ENCODE measurements at places on chromosomes 7 and 10.

DNA sequence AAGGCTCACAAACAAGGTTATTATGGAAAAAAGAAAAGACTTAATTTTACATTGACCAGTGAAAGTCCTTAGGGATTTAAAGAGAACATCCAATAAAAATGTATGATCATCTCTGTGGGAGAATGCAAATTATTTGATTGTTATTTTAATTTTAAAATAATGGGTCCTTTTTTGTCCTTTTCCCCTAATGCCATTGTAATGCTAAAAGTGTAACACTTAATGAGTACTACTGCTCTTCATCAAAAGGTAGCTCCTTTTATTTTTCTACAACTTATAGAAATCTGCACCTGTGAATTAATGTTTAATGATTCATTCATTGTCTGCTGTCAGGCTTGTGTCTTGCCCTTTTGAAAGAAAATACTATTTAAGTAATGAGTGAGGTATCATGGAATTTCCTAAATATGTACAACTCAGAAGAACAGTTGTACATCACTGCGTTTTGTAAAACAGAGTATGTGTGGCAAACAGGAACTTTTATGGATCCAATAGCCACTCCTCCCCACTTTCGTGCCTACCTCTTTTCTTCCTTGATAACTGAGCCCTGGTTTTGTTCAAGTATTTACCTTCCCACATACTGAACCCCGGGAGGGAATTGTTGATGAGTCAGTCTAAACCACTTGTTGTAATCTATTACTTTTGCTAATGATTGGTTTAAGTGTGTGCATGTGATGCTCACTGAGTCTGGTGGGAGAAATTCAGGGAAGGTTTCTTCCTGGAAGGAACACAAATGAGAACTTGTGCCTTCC is 19.9 kb upstream of the TRUB1 start:
- DNase-seq = peak; percentile 52

DNA sequence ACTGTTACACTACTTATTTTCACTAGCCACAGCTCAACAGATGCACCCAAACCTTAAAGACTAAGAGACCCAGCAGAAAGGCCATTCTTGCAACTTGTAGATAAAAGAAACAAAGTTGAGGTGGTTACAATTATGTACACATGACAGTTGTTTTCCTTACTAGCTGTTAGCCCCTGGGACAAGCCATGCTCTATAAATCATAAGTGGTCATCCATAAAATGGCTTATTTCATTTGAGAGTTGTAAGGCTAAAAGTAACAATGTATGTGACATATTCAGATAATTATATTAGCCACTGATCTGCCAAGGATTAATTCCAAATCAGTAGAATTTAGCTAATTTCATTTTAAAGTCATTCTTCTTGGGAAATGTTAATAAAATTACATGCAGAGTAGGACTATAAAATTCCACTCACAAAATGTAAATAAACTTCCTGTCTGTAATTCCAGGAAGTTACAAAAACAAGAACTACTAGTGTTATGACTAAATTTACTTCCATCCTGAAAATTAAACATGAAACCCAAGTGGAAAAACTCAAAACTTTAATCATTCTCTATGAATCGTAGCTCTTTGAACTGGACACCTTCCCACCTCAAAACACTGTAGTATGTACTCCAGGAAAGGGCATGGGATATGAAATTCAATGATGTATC is 13.3 kb downstream of the SLC37A3 start:
- DNase-seq = no peak

DNA sequence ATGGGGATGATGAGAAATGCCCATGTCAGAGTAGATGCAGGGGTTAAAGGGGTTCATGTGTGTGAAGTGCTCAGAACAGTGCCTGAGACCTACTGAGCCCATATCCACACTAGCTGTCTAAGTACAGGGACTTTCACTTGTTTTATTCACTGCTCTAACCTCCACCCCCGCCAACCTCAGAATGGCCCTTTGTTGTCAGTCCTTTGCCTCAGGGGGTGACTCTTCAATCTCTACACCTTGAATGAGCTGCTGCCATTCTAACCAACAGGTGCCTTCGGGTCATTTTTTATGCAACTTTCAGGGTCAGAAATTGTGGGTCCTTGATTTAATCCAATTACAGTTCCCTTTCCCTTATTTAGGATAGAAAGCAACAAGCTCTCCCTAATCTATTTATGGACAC is 26.2 kb downstream of the VSTM4 start:
- DNase-seq = no peak

GRCh38 chr10:11563936-11564335 is 47.5 kb downstream of the USP6NL start:
- no peak for DNase-seq

GRCh38 chr7:1586827-1587705 is 17.2 kb upstream of the PSMG3 start:
- no peak for DNase-seq

GRCh38 chr7:20484356-20484755 is 131.1 kb upstream of the ABCB5 start:
- DNase-seq = no peak

GRCh38 chr10:74056050-74056818 is 58.3 kb downstream of the VCL start:
- DNase-seq = peak; percentile 83

DNA sequence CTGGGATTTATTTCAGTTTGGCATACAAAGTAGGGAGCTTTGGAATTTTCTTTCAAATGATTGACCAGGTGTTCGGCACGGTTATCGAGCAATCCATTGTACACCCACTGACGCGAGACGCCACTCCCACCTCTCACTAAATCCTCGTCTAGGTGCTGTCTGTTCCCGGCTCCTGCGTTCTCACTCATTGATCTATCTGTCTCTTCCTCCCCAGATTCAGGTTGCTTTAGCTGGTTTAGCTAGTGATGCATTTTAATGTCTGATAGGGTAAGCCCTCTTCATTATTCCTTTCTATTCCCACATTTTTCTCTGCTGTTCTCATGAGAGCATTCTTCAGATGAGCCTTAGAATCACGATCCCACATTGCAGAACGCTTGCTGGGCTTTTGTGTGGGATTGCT is 91.7 kb downstream of the ELFN1 start:
- no peak for DNase-seq

- DNase-seq = no peak
Measured at GRCh38 chr7:35374858-35375257, 121.0 kb upstream of the TBX20 start.

GRCh38 chr7:108018668-108019067 is 15.7 kb upstream of the LAMB1 start:
- no peak for DNase-seq

DNA sequence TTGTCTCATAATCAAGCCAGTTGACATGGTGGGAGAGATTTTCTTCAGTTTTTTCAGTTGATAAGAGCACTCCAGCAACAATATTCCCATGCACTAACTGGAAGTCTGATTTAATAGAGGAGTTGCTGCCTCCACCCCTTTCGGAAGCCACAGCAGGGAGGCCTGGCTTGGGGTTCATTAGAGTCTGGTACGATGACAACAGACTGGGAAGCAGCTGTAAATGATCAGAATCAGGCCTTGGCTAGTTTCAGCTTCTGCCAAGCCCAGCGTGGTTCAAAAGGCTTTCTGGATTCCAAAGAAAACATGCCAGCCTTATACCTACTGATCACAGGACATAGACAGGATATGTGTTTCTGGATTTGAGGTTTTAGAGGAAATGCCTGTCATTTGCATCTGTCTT is 274.0 kb downstream of the CSTF2T start:
- no peak for DNase-seq

- no peak for DNase-seq
Measured at GRCh38 chr7:114695182-114695581, 226.7 kb upstream of the MDFIC start.

DNA sequence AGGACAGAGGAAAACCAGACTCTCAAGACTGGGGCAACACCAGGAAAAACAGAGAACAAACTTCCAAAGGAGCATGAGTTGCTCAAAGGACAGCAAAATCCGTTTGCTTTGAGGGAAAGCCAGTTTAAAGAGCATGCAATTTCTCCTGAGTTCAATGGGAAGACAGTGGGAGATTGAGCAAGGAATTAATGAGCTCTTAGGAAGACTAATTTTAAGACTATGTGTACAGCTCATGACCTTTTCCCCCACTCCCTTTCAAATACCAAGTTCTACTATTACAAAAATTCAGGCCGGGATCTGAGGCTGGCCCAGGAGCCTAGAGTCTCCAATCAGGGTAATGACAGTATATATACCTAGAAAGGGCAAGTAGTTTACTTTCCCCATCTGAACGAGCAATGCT is 79.2 kb downstream of the EPDR1 start:
- DNase-seq = no peak

GRCh38 chr10:131430716-131431412 is 119.3 kb upstream of the TCERG1L start:
- no peak for DNase-seq

DNA sequence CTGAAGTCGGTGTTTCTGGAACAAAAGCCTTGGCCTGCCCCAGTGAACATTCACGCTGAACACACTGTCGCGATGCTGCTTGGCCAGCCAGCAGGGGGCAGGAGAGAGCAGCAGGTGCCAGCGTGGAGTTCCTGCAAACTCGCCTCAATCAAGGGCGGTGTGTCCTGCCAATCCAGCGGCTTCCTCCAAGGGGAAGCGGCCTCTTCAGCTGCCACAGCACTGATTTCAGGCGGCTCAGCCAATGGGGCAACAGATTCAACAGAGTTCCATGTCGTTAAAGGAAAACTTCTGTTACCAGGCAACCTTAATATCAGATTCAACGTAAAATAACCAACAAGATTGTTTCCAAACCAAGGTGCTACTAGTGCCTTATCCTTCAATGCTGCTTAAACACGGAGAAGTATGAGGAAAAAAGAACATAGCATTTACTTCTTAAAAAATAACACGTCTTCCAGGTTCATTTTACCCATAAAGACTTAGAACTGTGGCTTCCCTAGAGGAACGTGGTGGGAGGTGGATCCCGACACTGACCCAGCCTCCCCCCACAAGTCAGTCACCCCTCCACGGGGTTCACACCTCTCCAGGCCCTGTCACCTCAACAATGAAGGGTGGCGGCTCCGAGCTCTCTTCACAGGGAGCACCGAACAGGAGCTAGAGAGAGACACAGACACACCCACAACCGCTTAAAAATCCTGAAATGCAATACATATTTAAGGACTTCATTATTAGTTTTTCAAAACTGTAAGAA is 178.2 kb downstream of the DIP2C start:
- DNase-seq = peak; percentile 80

DNA sequence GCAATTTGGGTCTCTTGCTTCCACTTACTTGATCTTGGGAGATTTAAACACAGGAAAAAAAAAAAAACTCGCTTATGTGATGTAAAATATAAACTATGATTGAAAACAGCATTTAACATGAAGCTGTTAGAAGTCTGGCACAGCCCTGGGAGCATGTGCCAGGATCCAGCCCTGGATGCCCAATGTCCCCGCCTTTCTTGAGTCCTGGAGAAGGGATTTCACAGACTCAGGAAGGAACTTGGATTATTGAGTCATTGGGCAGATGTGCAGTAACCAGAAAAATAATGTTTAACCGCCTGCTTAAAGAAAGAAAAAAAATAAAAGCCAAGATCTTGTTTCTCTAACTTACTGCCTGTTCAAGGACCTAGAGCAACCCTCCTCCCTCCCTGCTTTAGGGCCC is 3.7 kb upstream of the JCAD start:
- DNase-seq = peak; percentile 42

DNA sequence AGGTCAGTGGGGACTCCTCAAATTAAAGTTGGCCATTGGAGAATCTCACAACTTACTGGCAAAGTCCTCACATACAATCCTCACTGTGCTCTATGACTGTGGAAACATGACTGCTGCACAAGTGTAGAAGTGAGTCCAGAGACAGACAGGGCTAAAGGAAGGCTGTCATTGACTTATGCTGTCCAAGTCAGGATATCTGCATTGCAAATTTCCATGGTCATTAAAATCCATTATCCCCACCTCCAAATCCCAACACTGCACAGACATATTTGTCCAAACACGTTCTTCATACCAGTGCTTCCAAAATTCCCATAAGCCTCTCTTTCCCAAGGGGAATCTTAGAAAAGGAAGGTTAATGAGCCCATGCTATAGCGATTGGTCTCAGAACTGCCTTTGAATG is 396.8 kb upstream of the ANKRD30A start:
- DNase-seq = no peak

DNA sequence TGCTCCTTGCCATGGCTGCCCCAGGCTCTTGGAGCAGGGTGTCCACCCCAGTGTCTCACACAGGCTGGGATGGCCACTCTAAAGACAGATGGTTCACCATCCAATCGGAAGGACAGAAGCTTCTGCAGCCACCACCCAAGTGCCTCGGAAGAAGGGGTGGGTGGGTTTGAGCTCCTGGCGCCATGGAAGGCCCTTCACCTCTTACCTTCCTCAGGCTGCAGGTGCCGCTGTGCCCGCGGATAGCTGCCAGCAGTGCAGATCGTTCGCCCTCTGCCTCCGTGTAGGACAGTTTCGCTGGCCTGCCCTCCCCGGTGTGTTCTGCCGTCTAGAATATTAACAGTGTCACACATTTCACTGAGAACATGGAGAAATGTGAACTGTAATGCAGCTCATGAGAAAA is 243.6 kb upstream of the GRB10 start:
- DNase-seq = no peak

DNA sequence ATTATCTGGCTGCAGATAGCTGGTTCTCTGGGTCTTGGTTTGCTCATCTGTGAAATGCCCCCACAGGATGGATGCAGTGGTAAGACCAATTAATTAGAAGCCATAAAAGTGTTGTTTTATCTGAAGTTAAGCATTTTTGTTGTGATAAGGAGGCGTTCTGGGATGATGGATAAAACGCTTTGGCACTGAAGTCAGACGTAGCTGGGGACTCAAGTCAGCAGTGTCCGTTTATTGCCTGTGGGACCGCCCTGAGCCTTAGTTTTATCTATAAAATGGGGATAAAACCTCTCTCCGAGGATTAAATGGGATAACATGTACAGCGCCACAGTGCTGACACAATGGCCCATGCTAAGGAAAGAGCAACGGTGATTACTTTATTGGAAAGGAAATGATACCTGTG is 34.7 kb downstream of the TCF7L2 start:
- DNase-seq = no peak

- peak; percentile 41 for DNase-seq
Measured at GRCh38 chr7:142481548-142481947, 223.7 kb upstream of the PRSS58 start.

DNA sequence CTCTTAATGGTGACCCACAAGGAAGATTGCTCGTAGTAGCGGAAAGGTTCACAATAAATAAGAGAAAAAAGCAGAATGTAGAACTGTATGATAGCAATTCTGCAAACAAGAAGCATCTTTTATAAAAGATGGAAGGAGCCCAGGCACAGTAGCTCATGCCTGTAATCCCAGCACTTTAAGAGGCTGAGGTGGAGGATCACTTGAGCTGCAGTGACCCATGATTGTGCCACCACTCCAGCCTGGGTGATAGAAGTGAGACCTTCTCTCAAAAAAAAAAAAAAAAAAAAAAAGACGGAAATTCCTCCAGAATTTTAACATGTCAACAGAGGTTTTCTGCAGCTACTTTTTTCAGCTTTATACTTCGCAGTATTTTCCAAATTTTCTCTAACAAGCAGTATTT is 13.2 kb downstream of the GATAD1 start:
- no peak for DNase-seq

DNA sequence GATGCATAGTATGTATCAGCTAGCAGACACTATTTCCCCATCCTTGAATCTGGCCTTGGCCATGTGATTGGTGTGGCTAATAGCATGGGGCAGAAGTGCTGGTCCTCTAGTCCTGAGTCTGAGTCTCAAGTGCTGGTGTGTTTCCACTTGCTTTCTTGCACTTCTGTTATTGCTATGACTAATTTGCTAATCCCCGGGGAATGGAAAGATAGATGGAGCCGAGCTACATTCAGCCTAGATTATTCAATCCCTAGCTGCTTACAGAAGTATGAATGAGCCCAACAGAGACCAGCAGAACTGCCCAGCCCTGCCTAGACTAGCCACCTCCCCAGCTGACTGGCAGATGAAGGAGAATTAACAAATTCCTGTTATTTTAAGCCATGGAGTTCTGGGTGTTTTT is 53.2 kb upstream of the SYPL1 start:
- peak; percentile 30 for DNase-seq
